Fibroblast of upper back skin (primary cell): ENCODE measurements at places on chromosomes 1 and 21.

DNA sequence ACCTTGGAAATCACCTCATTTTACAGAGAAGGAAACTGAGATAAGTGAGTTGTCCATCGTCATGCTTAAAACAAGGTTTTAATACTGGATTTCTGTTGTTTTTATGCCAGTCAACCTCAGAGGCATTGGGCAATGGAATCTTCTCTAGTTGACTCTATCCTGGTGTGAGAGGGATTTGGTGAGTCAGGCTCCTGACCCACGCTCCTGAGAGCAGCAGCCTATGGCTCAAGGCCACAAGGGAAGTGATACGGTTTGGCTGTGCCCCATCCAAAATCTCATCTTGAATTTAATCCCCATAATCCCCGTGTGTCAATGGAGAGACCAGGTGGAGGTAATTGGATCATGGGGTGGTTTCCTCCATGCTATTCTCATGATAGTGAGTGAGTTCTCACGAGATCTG, 90.1 kb downstream of the TLR5 start:
- no peak for DNase-seq

DNA sequence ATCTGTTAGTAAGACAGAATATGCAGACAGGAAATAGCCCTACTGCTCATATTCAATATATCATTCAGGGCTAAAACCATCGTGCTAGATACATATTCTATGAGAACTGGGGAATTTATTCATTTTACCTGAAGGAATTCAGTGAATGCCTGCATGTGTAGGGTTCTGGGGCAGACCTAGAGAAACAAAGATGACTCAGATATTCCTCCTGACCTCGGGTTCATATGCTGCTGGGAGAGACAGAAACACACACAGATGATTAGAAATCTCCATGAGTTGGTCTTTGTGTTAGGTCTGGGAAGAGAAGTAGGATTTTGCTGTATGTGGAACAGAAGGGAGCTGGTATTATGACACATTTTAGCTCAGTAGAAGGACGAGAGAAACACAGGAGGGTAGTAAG, 176.5 kb upstream of the ST6GALNAC5 start:
- peak; percentile 54 for DNase-seq

GRCh38 chr1:147636314-147636713, 34.0 kb downstream of the ACP6 start:
- no peak for DNase-seq

DNA sequence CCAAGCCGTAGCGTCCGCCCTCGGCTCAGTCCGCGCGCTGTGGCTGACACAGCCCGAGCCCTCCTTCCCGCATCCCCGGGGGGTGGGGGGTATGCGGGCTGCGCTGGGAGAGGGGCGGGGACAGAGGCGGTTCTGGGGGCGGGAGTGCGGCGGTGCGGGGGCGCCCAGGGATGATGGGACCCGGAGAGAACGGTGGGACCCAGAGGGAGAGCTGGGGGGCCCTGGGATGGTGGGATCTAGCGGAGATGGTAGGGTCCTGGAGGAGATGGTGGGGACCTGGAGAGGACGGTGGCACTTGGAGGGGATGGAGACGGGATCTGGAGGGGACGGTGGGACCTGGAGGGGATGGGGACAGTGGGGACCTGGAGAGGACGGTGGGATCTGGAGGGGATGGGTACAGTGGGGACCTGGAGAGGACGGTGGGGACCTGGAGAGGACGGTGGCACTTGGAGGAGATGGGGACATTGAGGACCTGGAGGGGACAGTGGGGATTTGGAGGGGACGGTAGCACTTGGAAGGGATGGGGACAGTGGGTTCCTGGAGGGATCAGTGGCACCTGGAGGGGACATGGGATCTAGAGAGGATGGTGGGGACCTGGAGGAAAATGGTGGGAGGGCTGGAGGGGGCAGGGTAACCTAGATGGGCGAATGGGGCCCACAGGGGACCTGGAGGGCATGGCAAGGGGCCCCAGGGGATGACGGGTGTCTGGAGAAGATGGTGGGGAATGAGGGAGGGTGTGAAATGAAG, 477 bp downstream of the SNAP47 start:
- DNase-seq = no peak

GRCh38 chr1:47692196-47692595, 254.4 kb downstream of the FOXD2 start:
- no peak for DNase-seq

DNA sequence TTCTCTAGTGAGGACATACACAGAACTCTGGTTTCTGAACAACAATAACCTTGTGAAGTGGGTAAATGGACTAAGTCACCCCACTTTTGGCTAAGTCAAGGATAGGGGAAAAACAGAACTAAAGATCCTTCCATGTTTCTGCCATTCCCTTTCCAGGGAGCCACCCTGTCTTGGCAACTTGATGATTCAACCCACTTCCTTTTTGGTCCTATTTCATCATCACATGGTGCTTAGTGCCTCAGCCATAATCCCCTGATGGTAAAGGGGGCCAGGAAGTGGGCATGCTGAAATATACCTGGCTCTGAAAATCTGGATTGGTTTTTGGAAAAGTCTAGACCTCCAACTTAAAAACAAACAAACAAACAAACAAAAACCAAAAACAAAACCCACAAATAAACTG, 206.4 kb upstream of the FOXD3 start:
- peak; percentile 3 for DNase-seq

DNA sequence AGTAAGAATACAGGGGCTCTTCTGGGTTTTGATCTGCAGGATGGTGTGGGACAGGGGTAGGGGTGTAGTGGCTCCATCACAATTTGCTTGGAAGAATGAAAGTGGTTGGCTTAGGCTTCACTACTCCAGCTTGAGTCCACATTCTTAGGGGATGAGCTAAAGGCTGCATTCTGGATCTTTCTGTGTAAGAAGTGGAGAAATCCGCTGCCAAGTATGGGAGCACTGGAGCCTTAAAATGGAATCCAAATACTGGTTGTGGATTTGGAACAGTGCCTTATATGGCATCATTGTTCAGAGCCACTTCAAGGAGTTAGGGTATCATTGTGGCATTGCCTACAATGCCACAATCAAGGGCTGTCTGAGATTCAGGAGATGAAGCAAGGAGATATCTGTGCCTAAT, 187.1 kb downstream of the LMO4 start:
- peak; percentile 63 for DNase-seq

DNA sequence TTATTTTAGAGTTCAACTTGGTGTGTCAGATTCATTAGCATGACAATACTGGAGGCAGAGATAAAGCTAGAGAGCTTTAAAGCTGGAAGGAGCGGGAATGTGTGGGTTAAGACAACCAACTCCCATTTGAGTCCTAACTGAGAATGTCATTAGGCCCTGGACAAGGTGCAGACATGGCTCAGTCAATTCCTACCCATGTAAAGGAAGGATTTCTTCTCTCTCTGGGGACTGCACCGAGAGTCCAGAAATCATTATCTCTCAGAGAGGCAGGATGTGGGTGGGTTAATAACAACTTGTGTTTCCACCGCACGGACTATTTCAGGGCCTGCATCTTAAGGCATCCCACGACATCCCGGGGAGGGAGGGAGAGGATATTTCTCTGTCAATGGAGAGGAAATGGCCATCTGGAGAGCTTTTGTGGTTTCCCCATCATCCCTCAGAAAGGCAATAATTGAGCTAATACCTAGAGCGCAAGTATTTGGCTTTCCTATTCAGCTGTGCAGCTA, 46.7 kb upstream of the SARS1 start:
- peak; percentile 77 for DNase-seq

GRCh38 chr1:232057217-232057895, 430.8 kb downstream of the DISC1 start:
- DNase-seq = no peak

DNA sequence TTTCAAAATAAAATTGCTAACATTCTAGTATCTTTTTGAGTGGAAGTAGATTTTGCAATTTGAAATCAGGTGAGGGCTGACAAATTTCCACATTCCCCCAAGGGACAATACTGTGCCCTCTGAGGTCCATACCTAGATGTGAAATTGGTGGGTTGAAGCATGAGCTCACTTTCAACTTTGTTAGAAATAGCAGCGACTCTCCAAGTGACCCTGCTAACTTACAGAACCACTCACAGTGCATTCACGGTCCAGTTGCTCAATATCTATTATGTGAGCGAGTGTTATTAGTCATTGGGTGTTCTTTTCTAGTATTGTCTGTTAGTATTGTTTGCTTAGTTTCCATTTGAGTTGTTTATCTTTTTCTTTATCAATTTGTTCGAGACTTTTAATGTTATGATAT, 53.6 kb upstream of the ASB17 start:
- no peak for DNase-seq

- DNase-seq = peak; percentile 91
These were observed 82.3 kb downstream of the HMCN1 start for GRCh38 chr1:185816460-185816859.

- peak; percentile 71 for DNase-seq
These were observed 6.6 kb downstream of the ADORA1 start for GRCh38 chr1:203133970-203134725.

- DNase-seq = no peak
These were observed 219.0 kb upstream of the SPAG17 start for GRCh38 chr1:118404024-118404423.

DNA sequence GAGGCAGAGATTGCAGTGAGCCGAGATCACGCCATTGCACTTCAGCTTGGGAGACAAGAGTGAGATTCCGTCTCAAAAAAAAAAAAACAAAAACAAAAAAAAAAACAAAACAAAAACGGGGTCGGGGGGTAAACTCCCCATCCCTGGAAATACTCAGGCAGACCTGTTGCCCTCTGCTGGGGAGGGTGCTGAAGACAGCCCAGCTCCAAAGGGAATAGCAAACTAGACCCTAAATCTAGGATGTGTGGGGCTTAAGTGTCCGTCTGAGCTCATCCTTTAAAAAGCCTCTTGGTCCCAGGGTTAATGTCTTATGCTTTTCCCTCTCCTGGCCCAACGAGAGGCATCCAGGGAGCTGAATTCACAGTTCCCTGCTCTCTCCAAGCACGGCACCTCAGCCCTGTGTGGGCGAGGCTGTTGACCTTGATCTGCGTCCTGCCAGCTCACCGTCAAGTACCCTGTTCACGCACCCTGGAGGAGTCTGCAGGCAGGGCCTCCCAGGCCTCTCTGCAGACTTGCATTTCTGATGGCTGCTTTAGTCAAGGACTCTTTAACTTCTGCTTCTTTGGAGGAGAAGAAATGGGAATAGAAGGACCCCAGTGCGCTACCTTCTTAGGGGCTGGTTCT, 22.3 kb downstream of the KCND3 start:
- no peak for DNase-seq
